D341Med (cell line): ENCODE measurements at places on chromosomes 7 and 10.

DNA sequence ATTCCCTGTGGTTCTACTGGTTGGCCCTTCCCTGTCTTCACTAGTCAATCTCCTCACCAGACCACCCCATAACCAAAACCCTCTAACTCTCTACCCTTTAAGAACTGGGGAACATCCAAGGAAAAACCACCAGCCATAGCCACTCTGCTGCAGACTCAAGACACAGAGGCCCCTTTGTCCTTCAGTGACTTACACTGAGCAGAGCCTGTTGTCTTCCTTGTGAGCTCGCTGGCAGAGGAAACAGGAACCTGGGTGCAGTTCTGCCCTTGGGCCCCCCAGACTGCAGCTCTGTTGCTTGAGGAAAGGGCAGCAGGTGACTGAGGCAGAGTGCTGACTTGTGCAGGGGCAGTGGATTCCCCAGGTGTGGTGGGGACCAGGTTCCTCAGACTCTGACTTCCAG, 30.6 kb downstream of the ZC3HAV1 start:
- no peak for DNase-seq

DNA sequence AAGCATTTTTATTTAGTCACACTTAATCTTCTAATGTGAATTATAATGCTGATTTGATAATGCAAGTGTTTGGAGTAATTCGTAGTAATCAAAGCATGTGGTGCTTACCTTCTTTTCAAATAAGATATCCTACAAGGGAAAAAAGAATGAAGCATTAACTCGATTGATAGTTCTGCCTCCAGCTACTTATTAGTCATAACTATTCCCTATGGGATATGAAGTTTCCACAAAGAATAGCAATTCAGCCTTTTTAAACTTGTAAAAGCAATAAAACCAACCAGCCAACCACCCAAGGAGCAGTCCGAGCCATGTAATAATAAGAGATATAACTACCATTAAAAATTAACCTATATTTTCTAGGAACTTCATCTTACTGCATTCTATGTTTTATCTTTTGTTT, 11.6 kb downstream of the COL28A1 start:
- no peak for DNase-seq

GRCh38 chr7:138814816-138815332, 16.9 kb upstream of the ATP6V0A4 start:
- DNase-seq = no peak

DNA sequence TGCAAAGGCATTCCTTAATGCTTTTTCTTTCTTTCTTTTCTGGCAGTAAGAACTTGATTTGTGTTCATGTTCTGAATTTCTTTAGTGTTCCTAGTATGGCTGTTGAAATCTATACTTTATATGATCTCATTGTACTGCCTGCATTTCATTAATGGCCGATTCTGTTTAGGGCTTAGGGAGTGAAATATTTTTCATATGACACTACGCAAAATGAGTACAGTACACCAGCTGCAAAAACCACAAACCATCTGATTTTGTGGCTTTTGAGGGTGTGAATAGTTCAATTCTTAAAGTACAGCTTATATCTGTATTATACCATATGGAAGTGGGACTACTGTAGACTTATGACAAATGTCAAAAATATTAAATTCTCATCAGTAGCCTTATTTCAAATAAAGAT, 69.1 kb upstream of the FOXP2 start:
- DNase-seq = no peak

DNA sequence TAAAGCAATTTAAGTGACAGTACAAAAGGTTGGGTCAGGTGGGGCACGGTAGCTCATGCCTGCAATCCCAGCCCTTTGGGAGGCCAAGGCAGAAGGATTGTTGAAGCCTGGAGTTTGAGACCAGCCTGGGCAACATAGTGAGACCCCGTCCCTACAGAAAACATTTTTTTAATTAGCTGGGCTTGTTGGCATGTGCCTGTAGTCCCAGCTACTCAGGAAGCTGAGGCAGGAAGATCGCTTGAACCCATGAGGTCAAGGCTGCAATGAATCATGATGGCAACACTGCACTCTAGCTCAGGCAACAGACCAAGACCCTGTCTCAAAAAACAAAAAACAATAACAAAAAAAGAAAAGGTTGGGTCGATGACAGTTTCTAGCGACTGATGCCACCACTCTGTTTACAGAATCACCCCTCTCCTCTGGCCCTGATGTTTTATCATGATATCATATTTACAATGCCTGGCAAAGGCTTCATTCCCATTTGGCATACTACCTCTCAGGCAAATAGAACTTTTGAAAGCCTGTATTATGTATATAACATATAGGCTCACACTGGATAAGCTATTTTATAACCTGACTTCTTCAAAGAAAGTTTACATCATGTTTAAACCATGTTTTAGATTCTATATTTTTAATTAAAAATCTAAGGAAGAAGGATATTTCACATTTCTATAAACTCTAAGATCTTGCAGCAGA, 558 bp upstream of the ABCC2 start:
- DNase-seq = no peak

GRCh38 chr7:132030883-132031282, 474.5 kb upstream of the PODXL start:
- DNase-seq = no peak

DNA sequence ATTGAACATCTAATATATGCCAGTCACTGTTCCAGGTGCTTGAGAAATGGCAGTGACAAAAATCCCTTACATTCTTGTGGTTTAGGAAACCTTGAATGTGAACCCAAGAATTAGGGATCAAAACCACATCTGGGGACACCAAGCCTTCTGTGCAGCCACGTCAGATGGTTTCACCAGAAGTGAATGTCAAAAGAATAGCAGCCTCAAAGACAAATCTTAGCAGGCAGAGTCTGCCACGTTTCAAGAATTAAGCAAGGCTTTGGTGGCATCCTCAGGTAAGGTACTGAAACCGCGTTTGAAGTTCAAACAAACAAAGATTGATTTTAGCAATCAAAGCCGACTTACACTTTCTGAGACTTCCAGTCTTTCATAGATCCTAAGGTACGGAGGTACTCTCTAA, 225.5 kb upstream of the GNAI1 start:
- DNase-seq = no peak

DNA sequence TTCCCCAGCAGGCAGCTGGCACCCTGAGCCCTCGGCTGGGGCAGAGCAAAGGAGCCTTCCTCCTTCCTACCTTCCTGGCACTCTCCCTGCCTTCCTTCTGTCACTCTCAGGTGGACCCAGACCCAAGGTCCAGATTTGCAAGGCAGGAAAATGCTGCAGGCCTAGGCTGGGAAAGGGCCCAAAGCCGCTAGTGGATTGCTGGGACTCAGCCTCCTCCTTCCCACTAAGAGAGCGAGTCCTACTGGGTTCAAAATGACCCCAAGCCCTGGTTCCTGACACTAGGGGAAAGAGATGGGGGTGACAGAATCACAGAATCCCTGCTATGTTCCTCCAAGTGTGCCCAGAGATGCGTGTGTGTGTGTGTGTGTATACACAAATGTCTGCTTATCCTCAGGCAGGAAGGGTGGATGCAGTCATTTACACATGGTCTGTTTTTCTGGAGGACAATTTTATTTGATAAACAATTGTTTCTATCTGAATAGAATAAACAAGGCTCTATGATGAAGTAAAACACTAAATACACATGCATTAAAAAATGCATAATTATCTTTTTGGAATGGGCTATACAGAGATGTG, 1.3 kb upstream of the PLAU start:
- no peak for DNase-seq

- DNase-seq = no peak
These were observed 245.1 kb upstream of the AOAH start for GRCh38 chr7:36969376-36969775.

GRCh38 chr7:7596176-7596575, 29.5 kb downstream of the MIOS start:
- no peak for DNase-seq

- no peak for DNase-seq
These were observed 30.7 kb upstream of the STOX1 start for GRCh38 chr10:68796605-68797004.

GRCh38 chr7:98387544-98388226, 13.2 kb downstream of the BAIAP2L1 start:
- DNase-seq = no peak

- DNase-seq = no peak
These were observed 79.0 kb downstream of the MTERF1 start for GRCh38 chr7:91801331-91801983.

- no peak for DNase-seq
These were observed 67.7 kb upstream of the SVIL start for GRCh38 chr10:29702273-29703164.

DNA sequence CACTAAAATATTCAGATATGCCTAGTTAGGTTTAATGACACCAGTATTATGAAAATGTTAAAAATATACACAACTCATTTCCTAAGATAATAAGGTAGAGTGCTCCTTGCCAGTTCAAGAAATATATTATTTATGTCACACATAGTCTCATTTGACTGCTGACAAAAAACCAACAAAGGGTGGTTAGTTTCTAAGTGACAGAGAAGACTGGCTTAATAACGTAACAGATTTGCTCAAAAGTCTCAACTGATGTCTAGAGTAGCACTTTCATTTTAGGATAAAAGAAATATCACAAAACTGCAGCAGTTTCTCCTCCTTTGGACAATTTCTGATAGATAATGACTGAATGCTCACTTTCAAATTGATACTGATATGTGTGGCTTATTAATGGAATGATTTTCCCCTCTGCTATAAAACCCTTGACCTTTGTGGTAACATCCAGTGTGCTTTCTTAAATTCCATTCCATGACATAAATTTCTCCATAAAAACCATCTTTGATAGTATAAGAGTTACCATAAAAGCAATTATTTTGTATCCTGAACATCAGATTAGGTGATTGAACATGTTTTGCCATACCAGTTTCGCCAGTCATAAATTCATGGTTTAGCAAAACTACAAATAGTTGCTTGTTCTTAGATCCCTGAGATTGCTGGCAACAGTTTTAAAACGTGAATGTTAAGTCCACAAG, 94.2 kb downstream of the NRBF2 start:
- no peak for DNase-seq

DNA sequence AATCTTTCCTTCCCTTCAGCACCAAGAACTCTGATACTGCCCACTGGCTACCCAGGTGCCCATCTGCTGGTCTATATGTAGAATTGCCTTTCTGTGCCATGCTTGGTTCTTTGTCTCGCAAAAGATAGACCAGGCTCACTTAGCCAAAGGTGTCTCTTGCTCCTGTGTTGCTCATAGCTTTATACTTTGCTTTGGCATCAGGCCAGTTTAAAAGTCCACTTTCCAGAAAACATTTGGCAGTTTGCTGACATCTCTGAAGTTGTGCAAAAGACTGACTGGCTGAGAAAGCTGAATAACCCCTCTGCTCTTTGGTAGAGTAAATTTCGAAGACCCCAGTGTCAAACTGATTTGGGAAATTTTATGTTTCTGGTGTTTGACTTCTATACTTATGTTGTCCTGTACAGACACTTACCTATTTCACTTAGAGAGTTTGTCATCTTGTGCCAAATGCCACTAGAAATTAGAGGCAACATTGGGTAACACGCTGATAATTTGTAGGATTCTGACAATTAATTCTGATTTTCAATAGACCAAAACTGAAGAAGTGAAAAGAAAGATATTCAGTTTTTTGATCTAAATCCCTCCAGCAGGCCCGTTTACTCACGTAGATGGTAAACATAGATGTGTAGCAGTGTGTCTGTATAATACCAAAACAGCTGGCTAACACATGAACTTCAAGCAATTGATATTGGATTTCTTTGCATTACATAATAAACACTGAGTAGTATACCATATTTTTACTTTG, 91.1 kb downstream of the CPED1 start:
- DNase-seq = no peak
